ENCODE measurements at places on chromosomes 5 and 9.

DNA sequence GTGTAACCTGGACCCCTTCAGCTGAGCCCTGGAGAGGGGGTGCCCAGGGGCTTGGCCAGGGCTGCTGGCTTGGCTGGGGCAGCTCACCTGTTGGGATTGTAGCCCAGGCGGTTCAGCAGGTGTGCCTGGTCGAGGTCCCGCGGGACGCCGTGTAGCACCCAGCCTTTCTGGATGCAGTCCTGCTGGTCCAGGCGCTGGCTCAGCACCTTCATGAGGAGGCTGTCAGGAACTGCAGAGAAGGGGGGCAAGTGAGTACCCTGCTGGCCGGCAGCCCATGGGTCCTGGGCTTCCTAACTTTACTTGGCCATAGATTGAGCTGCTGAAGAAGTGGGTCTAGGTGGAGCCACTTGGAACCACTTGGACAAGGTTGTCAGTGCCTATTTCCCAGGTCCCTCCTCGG lies 85.5 kb downstream of the AK8 start:
- no peak for DNase-seq

GRCh38 chr9:132232522-132232921 lies 70.7 kb downstream of the NTNG2 start:
- no peak for DNase-seq

DNA sequence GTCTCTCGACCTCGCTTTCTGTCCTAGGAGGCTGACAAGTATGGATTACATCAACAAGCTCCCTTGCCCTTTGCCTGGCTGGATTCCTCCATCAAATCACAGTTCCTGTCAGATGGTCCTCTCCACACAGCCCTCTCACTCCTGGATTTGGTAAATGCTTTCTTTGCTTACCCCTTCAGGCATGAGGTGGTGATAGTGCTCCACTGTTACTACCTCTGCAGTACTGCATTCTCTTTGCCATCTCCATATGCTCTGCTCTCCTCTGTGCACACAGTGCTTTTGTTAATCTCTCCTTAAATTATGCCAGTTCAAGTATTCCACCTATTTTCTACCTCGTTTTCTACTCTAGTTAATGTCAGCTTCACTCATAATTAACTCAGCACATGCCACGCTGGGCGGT lies 279.2 kb downstream of the DMAC1 start:
- no peak for DNase-seq

DNA sequence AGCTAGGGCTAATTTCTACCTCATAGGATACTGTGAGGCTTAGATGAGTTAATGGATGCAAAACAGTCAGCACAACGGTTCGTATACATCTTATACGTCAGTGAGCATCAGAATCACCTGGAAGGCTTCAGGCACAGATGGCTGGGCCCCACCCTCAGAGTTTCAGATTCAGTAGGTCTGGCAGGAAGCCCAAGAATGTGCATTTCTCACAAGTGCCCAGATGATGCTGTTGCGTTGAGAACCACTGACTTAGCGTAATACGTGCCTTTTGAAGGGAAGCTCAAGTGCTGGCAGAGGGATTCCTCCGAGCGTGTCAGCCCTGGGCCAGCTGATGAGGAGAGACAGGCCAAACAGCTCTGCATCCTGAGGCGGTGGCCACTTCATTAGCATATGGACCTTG lies 117.1 kb upstream of the WWC1 start:
- DNase-seq: no peak

GRCh38 chr9:137037483-137037882 lies 5.6 kb upstream of the FUT7 start:
- DNase-seq: no peak

- no peak for DNase-seq
Observed at GRCh38 chr9:134835448-134835847, 45.2 kb upstream of the FCN2 start.

GRCh38 chr5:125868036-125868435 lies 555.2 kb upstream of the GRAMD2B start:
- DNase-seq: no peak

DNA sequence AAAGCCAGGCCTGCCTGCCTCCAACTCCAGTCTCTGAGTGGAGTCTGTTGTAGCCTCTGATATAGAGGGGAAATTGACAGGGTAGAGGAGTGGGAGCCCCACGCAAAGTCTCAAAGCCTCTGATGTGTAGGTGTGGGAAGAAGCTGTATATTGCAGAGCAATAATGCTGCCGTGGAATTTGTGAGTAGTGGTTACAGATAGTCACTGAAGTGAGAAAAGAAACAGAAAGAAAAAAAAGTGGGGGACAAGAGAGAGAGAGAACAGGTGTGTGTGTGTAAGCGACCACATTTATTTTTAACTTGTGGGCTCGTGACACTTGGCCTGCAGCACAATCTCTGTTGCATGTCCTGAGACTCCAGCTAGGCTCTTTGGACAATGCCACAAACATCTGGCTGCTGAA lies 227.8 kb downstream of the NSG2 start:
- no peak for DNase-seq

DNA sequence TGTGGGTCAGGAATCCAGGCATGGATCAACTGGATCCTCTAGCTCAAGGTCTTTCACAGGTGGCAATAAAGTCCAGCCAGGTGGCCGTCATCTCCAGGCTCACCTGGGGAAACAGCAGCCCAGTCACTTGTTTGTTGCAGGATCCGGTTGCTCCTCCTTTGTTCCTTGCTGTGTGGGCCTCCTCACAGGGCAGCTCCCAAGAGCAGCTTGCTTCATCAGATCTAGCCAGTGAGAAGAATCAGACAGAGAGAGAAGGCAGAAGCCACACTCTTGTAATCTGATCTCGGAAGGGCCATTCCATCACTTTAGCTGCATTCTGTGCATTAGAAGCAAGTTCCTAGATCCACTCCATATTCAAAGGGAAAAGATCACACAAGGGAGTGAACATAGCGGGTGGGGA lies 3.2 kb upstream of the HSD17B3 start:
- DNase-seq: no peak

DNA sequence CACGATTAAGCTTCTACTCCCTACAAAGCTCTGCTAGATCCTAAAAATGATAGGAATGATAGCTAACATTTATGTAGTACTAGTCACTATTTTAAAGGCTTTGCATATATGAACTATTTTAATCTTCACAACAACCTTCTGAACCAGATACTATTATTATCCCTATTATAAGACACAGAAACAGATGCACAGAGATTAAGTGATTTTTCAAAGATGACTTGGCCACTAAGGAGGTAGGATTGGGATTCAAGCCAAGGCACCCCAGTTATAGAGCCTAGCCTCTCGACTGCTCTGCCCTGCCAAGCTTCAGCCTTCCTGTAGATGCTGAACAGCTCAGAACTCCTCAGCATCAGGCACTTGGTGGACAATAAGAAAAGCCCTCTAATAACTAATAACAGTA lies 200.9 kb upstream of the PTGER4 start:
- DNase-seq: no peak

DNA sequence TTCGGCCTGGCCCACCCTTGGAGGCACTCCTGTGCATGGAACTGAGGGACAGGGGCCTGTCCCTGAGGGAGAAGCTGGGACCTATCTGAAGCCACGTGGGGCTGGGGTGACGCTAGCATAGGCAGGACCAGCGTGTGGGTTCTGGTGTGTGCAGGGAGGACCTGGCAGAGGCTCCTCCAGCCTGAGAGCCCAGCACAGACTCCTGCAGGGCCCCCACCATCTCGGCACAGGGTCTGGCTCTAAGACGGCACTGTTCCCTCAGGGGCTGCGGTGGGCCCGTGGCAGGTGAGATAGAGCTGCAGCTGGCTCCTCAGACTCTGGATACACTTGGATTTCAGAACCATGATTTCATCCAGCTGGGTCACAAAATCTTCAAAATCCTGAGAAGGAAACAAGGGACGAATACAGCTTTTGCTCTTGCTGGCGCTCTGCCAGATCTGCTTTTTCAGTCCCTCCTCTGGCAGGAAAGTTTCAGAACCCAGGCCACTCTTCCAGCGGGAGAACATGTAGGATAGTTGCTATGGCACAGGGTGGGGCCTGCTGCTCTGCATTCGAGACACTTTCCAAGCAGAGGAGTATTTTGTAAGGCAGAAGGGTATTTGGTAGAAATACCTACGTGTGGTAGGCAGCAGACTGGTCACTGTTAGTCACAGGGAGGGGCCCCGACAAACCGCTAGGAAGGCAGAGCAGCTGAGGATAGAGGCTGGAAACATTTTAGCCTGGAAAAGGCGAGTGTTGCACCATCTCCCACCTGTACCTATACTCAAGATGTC lies 74.7 kb downstream of the KIF24 start:
- no peak for DNase-seq

DNA sequence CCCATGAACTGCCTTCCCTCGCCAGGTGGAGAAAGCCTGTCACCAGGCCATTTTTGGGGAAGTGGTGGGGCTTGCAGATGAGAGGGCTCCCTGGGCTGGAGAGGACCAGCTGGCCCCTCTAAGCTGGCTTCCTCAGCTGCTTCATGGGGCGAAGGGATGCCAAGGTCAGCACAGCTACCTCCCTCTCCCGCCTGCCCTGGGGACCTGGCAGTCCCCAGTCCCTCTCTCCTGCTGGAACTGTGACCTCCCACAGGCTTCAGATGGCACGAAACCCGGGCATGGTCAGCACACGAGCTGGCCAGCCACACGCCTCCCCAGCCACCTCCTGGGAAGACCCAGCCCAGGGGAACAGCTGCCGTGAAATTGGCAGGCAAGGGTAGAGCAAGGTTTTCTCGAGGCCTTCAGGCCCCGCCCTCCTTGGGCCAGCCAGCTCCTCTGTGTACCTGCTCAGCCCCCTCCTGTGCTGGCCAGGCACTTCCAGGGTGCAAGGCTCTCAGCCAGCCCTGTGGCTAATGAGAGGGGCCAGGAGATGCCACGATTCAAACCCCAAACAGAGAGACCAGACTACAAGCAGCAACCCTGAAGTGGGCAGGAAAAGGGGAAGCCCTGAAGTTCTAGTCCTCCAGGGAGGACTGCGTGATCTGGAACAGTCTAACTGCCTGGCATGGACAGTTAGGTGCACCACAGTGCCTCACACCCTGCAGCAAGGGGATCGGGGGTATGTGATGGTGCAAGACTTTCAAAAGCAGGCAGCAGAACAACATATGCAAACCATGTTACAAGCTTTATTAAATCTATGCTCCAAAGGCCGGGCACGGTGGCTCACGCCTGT lies 12.9 kb downstream of the PLPP7 start:
- no peak for DNase-seq

DNA sequence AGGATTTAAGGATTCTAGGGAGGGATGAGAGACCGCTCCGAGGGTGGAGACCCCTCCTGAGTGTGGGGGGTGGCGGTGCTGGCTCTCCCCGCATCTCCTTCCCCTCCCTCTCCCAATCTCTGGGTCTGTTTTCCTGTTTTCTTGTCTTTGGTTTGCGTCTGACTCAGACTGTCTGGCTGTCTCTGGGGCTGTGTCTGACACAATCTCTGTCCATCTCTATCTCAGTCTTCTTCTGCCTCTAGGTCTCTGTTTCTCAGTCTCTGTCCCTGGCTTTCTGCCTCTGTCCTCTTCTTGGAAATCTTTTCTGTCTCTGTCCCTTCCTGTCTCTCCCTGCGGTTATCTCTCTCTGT lies 196 bp upstream of the GRM6 start:
- no peak for DNase-seq

GRCh38 chr9:136886610-136887597 lies 588 bp downstream of the TRAF2 start:
- DNase-seq: peak; percentile 45

All from stimulated activated naive CD8-positive, alpha-beta T cell treated with anti-CD3 and anti-CD28 coated beads, Interleukin-15, Interleukin-2, amounts not matched to agents 100 U/mL and 50 U/mL, for 24 hours (primary cell).